Hindlimb muscle (tissue), 1 donor: ENCODE measurements at places on chromosomes 1 and 21.

- no peak for DNase-seq
Observed at GRCh38 chr1:228933753-228934152, 198.5 kb downstream of the RHOU start.

DNA sequence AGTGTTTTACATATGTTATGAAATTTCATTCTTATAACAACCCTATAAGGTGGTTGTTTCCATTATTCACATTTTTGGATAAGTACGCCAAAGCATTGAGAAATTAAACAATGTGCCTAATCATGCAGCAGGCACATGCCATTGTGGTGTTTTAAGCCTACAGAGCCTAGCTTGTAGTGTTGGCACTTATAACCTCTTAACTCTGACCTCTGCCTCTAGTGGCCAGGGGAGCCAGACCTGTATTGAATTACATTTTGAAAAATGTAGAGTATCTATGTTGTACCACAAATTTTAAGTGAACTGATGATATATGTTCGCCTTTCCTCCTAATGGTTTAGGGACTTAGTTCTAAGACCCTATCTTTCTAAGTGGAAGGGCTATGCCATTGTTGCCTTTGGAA is 61.0 kb downstream of the KCNK2 start:
- DNase-seq = no peak

- DNase-seq = no peak
Observed at GRCh38 chr1:184790642-184791549, 36.2 kb upstream of the EDEM3 start.

DNA sequence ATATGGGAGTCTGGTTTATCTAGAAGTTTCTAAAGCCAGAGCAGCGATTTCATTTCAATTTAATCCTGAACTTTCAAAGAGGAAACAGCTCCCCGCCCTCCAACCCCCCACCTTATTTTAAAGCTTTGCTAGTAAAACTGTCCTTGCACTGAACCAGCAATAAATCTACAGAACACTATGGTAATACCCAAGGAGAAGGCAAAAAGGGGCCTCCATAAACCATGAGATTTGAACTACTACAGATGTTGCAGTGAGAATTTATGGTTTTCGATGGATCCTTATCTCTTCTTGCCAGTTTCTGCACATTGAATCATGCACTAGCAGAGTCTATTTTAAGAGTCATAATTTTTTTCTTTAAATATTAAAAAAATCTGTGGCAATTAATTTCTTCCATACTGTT is 64.8 kb upstream of the BEND5 start:
- no peak for DNase-seq

- no peak for DNase-seq
Observed at GRCh38 chr21:34582506-34583150, 32.3 kb downstream of the RCAN1 start.

- DNase-seq = no peak
Observed at GRCh38 chr1:24388331-24388885, 25.2 kb downstream of the STPG1 start.

GRCh38 chr1:20446796-20447195 is 39.2 kb downstream of the CAMK2N1 start:
- DNase-seq = no peak

DNA sequence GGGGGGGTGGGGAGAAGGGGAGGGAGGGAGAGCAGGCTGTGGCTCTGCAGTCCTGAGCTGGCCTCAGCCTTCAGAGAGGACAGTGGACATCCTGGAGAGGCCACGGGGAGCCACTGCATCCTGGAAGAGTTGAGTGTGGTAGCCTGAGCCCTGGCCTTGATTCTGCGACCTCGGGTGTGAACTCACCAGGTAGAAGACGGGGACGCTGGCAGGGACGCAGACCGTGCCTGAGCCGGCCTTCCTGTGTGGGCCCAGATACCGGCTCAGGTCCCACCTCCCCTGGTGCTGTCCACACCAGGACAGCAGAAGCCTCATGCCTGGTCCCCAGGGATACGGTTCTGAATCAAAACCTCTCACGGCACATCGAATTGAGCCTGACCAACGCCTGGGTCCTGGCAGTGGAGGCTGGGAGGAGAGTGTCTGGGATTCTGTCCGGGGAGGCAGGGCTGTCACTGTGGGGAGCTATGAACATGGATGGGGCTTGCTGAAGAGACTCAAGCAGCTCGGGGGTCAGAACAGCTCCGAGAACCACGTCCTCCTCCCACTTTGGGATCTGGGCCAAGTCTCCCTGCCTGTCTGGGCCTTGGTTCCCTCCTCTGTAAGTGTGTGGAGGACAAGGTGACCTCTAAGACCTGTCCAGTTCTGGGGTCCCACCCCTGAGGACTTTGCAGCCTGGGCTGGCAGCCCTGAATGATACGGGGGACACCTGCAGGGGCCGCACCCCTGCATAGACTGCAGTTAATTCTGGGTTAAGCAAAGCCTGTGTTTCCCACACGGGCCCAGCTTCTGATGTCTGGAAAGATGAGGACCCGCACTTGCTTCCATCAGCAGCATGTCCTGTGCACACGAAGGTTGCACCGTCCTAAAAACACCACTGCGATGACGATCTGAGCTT is 30.4 kb downstream of the RRP1 start:
- no peak for DNase-seq

DNA sequence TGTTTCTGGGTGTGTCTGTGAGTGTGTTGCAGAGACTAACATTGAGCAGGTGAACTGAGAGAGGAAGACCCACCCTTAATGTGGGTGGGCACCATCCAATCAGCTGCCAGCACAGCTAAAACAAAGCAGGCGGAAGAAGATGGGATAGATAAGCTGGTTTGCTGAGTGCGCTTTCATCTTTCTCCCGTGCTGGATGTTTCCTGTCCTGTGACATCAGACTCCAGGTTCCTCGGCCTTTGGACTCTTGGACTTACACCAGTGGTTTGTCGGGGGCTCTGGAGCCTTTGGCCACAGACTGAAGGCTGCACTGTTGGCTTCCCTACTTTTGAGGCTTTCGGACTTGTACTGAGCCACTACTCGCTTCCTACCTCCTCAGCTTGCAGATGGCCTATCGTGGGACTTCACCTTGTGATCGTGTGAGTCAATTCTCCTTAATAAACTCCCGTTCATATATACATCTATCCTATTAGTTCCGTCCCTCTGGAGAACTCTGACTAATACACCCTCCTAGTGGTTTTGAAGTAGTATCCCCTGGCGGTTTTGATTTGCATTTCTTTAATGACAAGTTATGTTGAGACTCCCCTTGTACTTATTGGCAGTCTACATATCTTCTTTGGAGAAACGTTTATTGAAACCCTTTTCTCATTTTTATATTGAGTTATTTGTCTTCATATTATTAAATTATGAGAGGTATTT is 546.6 kb upstream of the TMPRSS15 start:
- no peak for DNase-seq

DNA sequence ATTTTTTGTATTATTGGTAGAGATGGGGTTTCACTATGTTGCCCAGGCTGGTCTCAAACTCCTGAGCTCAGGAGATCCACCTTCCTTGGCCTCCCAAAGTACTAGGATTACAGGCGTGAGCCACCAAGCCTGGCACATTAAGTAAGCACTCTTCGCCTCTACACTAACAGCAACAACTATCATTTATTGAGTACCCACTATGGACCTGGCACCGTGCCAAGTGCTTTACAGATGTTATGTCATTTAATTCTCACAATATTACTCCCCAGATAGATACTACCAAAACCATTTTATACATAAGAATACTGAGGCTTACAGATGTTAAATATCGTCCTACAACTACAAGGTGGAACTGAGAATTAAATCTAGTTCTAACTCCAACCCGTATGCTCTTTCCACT is 50.1 kb downstream of the TUT4 start:
- no peak for DNase-seq

DNA sequence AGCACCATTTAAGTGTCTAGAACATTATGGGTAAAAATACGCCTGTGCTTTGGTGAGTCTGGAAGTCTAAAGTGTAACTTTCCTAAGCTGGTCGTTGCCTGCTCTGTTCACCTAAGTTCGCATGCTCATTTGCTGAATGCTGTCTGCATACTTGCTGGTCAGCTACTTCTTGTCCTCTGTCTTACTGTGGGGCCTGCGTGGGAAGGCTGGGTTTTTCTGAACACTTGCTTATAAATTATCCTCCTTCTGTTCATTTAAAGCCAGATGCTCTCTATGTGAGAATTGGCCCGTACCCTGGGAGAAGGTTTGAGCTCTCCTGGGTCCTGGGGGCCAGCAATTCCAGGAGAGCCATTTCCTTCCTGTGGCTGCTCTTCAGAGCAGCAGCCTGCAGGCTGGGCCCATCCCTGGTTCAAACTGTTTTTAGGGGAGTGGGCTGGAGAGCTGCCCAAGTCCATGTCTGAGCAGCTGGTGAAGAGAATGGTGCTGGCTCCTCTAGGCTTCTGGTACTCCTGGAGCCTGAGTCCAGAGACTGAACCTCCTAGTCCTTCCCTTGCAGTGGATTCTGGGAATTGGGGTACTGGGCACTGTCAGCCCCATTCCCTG is 75.7 kb downstream of the GALNT2 start:
- DNase-seq = peak; percentile 60
